ENCODE measurements at places on chromosomes 6 and 20.

DNA sequence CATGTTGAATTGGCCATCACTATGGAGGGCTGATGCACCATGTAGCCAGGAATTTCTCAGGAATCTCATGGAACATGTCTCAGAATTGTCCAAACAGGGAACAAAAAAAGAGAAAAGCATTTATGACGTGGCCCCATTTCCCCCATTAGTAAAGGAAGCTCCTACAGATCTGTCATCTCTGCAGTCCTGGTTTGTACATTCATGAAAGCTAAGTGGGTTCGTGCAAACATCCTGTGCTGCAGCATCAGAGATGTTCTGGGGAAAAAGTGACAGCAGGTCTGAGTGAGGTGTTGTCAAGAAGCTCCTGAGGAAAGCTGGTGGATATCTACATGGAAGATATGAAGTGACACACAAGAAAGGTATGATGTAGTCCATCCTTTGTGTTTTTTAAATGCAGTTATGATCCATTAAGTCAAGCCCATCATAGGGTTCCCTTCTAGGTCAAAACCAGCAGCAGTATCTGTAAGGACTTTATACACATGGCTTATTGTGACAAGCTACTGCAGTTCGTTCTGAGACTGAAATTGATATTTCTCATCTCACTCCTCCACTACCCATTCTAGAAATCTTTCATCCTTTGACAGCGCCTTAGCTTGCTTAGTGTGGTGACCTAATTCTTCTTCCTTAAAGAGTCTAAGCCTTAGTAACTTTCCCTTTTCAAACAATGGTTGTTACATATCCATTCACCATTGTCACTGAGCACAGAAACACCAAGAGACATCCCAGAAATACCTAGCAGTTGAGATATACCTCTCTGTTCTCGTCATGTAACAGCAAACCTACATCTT lies 200.0 kb upstream of the TCF21 start:
- no peak for DNase-seq

GRCh38 chr20:64031822-64032314 lies 4.1 kb upstream of the C20orf204 start:
- DNase-seq = no peak

DNA sequence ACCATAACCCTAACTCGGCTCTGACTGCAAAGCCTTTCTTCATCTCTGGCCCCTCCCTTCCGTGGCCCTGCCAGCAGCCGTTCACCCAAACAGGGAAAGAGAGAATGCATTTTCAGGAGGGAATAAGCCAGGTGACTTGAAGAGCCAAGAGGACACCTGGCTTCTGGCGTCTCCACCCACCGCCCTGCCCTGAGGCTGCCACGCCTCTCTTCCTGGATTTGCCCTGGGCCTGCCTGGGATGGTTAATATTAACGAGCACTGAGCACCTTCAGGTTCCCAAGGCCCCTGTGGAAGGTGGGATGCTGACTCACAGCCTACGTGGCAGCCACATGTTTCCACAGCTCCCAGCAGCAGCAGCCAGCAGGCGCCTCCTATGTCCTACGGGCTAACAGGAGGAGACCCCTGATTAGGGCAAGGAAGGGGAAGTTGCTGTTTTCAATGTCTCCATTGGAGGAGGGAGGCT lies 138.0 kb upstream of the RREB1 start:
- DNase-seq = no peak

DNA sequence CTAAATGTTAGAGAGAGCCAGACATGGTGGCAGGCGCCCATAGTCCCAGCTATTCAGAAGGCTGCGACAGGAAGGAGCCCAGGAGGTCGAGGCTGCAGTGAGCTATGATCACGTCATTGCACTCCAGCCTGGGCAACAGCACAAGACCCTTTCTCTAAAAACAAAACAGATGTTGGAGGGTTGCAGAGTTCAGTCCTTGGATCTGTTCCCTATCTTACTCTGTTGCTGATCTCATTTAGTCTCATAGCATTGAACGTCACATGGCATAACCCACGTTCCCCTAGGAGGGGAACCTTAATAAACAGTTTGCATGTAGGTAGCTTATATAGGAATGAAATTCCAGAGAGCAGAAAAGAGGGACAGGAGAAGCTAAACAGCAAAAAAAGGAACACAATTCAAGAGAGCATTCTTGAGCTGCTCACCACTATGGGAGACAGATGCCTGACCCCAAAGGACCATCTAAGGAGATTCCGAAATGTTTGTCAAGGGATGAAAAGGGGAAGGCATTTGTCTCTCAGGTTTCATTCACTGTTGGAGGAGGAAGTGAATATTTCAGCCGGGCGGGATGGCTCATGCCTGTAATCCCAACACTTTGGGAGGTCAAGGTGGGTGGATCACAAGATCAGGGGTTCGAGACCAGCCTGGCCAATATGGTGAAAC lies 54.6 kb upstream of the PIM1 start:
- no peak for DNase-seq

DNA sequence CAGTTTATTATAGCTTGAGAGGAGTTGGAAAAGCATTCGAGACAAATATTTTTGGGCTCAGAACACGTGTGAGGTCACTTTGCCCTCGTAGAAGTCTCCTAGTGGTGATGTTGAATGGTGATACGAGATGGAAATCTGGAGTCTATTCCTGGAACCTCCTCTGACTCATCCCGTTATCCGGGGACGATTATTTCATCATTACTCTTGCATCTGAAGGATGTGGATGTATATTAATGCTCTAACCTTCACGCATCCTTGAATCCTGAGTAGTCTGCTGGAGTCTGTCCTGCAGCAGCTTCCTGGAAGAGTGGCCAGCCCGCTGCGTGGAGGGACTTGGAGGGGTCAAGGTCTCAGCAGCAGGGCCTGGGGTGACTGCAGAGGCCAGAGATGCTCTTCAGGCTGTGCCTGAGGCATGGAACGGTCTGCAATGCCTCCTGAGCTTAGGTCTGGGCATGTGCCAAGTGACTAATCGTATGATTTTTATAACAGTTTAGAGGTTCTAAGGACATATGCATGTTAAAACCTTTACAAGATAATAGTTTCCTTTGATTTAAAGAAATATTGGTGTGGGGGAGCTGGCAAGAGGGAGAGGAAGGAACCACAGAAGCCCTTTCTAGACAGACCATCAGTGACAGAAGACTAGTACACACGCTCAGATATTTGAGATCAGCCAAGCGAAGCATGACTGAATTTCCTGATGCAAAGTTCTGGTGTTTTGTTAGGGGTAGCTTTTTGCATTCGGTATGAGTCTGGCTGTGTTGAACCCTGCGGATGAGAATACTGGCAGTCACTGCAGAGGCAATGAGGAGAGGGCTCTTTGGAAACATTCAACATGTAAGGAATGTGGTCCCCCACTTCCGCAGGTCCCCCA lies 400.2 kb downstream of the QKI start:
- DNase-seq = peak; percentile 74

DNA sequence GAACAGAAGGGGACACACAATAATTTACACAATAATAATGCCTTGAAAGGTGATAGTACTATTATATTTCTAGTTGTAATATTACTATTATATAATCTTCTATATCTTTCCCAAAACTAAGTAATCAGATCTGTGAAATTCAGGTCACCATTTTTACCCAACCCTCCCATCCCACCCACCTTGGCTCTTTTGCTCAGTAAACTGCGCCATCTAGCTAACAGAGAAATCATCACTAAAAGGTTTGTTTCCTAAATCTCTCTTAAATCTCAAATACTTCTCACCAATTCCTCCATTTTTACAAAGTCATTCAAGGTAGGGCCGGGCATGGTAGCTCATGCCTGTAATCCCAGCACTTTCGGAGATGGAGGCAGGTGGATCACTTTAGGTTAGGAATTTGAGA lies 83.4 kb downstream of the CDK19 start:
- DNase-seq = no peak

GRCh38 chr20:11368499-11368898 lies 549.2 kb upstream of the BTBD3 start:
- DNase-seq = no peak

- no peak for DNase-seq
Observed at GRCh38 chr6:167676666-167677421, 149.9 kb upstream of the AFDN start.

GRCh38 chr6:160293844-160294243 lies 35.2 kb upstream of the SLC22A2 start:
- DNase-seq = no peak

DNA sequence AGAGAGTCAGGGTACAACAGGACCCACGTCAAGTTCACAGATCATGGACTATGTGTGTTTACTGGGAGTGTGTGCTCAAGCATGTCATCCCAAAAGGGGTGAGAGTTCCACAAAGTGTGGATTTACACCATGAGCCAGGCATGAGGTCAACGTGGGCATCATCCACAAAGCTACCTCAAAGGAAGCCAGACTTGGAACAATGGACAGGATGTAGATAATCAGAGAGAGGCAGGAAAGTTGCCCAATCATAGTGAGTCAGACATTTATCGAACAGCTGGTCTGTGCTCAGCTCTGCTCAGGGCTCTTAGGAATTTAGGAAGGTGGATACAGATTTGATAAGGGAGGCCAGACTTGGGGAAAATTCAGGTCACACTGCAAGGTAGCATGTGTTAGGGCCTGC lies 317.2 kb upstream of the CDYL start:
- peak; percentile 20 for DNase-seq

DNA sequence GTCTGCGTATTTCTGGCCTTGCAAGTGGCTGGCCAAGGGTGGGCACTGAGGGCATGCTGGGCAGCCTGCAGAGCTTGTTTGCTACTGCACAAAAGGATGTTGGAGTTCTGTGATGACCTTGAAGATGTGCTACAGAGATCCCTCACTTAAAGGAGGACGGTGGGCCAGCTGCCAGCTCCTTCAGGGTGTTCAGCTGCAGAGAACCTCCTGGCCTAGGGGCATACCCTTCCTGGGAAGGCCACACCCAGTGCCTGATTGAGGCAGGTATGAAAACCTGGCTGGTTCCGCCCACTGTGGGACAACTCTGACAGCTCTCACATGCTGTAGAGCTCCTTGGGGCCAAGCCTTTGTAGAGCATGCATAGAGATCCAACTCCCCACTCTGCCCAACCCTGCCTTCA lies 3.0 kb upstream of the KCNK17 start:
- DNase-seq = no peak

DNA sequence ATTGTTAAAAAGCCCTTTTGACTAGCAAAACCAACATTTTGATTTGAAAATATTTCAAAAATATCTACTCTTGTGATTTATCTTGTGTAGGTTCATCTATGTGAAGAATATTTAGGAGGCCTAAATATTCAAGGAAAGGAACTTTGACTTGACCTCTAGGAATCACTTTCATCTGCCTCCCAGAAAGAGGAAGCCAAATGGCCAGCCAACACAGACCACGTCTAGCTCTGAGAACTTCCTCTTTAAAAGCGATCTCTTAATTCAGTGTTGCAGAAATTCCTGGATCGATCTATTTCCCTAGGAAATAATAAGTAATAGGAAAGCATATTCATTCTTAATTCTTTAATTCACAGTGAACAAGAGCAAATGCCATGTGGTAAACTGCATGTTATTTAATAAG lies 9.6 kb upstream of the MOXD1 start:
- no peak for DNase-seq

- DNase-seq = no peak
Observed at GRCh38 chr6:135230711-135231468, 49.8 kb downstream of the MYB start.

DNA sequence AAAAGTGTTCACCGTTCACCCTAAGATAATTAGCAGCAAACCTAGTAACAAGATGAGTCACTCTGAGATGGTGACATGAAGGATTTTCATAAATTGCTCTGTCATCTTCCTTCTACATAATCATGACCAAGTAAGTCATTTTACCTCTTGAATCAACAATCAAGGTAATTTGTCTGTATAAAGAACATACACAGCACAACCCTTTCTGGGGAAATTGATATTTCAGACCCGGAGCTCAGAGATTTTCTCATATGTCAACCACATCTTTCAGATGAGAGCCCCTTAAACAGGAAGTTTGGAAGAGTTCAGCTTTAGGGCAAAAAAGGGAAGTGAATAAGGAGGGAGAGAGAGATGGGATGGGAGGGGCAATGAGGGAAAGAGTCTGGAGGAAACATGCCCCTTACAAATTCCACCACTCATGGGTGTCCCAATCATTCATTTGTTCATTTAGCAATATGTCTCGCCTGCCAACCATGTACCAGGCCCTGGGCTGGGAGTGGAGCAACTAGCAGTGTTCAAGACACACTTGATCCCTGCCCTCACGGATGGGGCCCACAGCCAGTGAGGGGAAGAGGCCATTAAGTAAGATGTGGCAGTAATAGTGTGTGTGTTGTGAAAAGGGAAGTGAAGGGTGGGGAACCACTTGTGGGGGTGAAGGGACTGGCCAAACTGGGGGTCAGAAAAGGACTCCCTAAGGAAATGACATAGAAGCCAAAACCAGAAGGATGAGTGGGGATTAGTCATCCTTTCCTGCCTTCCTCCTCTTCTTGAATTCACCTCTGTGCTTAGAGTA lies 190.9 kb downstream of the MAFB start:
- DNase-seq = no peak

GRCh38 chr20:34980543-34981233 lies 25.0 kb downstream of the MYH7B start:
- DNase-seq = no peak

GRCh38 chr6:121297694-121298093 lies 36.6 kb downstream of the TBC1D32 start:
- DNase-seq = no peak

GRCh38 chr20:47708953-47709833 lies 76.1 kb downstream of the SULF2 start:
- no peak for DNase-seq

GRCh38 chr20:29878281-29878741 lies 1379.2 kb upstream of the DEFB115 start:
- no peak for DNase-seq

DNA sequence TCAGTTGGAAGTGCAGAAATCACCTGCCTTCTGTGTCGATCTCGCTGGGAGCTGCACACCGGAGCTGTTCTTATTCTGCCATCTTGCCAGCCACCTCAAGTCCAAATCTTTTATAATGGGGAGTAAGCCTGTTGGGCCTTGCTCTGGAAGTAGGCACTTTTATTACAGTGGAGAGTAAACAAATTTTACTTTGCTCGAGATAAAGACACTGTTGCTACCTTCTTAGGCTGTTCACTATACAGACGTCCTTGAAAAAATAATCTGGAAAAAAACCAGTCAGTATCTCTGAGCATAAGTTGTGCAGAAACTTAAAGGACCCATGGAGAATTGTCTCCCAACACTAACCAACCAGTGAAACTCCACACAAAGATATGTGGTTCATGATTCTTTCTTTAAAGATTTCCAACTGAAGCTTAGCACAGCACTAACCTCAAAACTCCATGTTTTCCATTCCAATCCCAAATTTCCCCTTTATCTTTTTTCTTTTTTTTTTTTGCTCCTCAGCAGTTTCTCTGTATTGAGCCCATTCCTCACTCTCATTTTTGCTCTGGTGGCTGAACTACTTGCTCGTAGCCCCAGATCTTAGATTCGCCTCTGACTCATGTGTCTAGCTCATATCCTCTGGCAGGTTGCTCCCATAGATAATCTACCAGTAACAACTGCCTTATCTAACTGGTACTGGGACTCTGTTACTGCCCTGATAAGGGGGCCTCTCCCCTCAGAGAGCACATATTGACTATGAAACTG lies 34.3 kb upstream of the COL9A1 start:
- DNase-seq = no peak

DNA sequence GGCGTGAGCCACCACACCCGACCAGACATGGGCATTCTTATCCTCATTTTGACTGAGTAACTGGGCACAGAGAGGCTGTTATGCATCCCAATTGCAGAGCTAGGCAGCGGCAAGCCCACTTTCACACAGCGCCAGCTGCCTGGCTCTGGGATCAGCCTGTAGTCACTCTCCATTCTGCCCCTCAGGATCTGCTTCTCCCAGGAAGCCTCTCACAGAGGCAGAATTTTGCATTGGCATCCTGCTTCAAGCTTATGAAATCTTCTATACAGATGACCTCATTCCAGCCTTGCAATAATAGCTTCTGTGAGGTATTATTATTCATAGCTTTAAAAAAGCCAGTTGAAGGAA lies 37.0 kb upstream of the IER3 start:
- DNase-seq = no peak
